ENCODE measurements at places on chromosomes 12 and 14.
A peak's percentile ranks its signal among the peaks of the same experiment; 100 is the strongest.

- no peaks in the 10 kb centered on the region for H3K27me3 ChIP-seq
- no peak for DNase-seq
- H3K27ac ChIP-seq, result no peak overlapping the region
- no peak overlapping the region for H3K4me3 ChIP-seq
- no peaks in the 10 kb centered on the region for H3K4me1 ChIP-seq
Measured at GRCh38 chr14:100540141-100540925, 46.9 kb downstream of the BEGAIN start.

- H3K36me3 ChIP-seq, result no peaks in the 10 kb centered on the region
- no peak overlapping the region for H3K27ac ChIP-seq
- no peaks in the 10 kb centered on the region for H3K27me3 ChIP-seq
Measured at GRCh38 chr12:64072916-64073575, 149.1 kb downstream of the KICS2 start.

GRCh38 chr12:110585231-110585799 is 2.2 kb upstream of the PPTC7 start:
- H3K36me3 ChIP-seq, result no peaks in the 10 kb centered on the region
- no peaks in the 10 kb centered on the region for H3K27me3 ChIP-seq
- H3K27ac ChIP-seq, result peak overlapping the region; percentile 69

DNA sequence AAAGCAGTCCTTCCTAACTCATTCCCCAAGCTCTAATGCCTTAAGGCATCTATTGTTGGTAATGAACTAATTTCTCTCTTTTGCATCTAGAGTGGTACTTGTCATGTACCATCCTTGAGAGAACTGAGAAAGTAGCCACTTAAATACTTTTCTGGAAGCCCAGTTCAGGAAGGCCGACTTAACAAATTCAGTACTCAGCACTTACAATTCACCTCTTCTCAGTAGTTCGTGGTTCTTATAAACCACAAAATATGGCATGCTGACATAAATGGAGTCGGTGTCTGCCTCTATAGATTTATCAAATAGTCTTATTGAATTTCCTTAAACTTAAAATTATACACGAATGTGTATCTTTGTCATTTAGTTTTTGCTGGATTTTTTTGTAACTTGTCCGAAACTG is 9.4 kb upstream of the COCH start:
- H3K4me1 ChIP-seq, result peaks cover 3% of the 10 kb centered on the region
- DNase-seq, result no peak
- no peak overlapping the region for H3K4me3 ChIP-seq
- H3K27ac ChIP-seq, result no peak overlapping the region
- H3K27me3 ChIP-seq, result peaks cover 5% of the 10 kb centered on the region
- H3K36me3 ChIP-seq, result no peaks in the 10 kb centered on the region

DNA sequence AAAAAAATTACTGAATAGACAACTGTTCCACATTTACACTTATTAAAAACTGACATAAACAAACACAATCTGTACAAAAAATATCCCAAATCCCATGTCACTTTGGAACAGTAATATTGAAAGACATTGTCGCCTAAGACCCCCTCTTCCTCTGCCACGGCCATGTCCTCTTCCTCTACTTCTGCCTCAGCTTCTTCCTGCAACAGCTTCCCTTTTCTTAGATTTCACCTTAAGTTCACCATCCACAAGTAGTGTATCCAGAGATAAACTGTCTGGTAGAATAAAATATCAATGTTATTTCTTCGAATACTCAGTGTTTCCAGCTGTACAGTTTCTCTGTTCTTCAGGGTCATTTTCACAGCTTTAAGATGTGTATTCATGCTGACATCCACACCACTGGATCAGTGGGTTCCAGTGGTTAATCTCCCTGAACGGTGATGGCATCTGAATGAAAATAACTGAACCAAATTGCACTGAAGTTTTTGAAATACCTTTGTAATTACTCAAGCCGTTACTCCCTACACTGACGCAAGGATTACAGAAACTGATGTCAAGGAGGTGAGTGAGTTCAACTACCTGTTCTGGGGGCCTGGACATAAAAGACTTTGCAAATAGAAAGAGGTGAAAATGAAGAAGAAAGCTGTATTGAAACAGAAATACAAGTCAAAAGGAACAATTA is 208.5 kb downstream of the C12orf50 start:
- no peak for DNase-seq
- H3K4me3 ChIP-seq, result no peak overlapping the region
- H3K27ac ChIP-seq, result no peak overlapping the region
- no peaks in the 10 kb centered on the region for H3K27me3 ChIP-seq
- no peaks in the 10 kb centered on the region for H3K4me1 ChIP-seq

GRCh38 chr14:102080183-102081080 is 6.4 kb downstream of the HSP90AA1 start:
- H3K27ac ChIP-seq, result no peak overlapping the region
- no peak for DNase-seq
- H3K4me1 ChIP-seq, result peaks cover 10% of the 10 kb centered on the region
- H3K27me3 ChIP-seq, result no peaks in the 10 kb centered on the region
- no peak overlapping the region for H3K4me3 ChIP-seq

- H3K4me3 ChIP-seq, result no peak overlapping the region
- no peaks in the 10 kb centered on the region for H3K36me3 ChIP-seq
- DNase-seq, result no peak
Measured at GRCh38 chr12:105510526-105510925, 180.0 kb downstream of the C12orf75 start.

- peak; percentile 84 for DNase-seq
- H3K27me3 ChIP-seq, result no peaks in the 10 kb centered on the region
- H3K4me1 ChIP-seq, result peaks cover 10% of the 10 kb centered on the region
Measured at GRCh38 chr12:4030929-4031702, 157.9 kb upstream of the PARP11 start.

DNA sequence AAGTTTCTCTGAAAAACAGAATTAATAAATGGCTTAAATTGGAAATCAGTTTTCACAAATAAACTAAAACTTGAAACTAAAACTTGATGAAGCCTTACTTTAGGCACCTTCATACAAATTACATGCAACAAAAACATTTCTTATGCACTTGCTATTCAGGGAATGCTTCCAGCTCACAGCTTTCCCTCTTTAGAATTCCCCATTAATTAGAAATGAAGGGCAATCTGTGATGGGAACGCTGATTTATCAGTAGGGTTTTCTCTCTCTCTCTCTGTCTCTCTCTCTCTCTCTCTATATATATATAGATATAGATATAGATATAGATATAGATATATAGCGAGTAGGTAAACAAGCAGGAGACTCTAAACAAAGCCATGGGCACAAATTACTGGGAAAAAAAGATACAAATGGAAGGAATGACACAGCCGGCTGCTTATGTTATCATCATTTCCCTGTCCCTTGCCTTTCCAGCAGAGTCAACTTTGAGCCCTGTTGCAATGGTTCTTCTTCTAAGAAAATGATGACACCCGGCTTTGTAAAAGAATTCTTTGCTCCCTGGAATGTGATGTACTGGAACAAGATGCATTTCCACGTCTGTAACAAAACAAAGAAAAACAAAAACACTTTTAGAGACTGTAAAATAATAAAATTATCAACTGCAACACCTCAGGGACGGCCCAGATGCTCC is 1121.6 kb upstream of the TMEM132C start:
- no peaks in the 10 kb centered on the region for H3K4me1 ChIP-seq
- H3K27ac ChIP-seq, result peak overlapping the region; percentile 25
- peaks cover 2% of the 10 kb centered on the region for H3K27me3 ChIP-seq
- no peaks in the 10 kb centered on the region for H3K36me3 ChIP-seq
- DNase-seq, result no peak

GRCh38 chr14:52267501-52268278 is at the start of gene PTGDR:
Gene PTGDR (plus strand): TSS chr14:52267698. CDS start chr14:52267815, 117 bp downstream.
- no peak within 1 kb of the TSS for H3K27ac ChIP-seq
- peak; percentile 60 for DNase-seq
- H3K27me3 ChIP-seq, result peaks cover 37% of the 10 kb centered on the region
- peaks cover 35% of the 10 kb centered on the region for H3K4me1 ChIP-seq
- peak within 1 kb of the TSS; percentile 24 for H3K4me3 ChIP-seq

GRCh38 chr14:74491956-74492775 is 939 bp downstream of the NPC2 start:
- peak overlapping the region; percentile 83 for H3K27ac ChIP-seq
- peak; percentile 63 for DNase-seq
- H3K4me3 ChIP-seq, result peak overlapping the region; percentile 82
- H3K27me3 ChIP-seq, result no peaks in the 10 kb centered on the region
- H3K4me1 ChIP-seq, result peaks cover 43% of the 10 kb centered on the region

DNA sequence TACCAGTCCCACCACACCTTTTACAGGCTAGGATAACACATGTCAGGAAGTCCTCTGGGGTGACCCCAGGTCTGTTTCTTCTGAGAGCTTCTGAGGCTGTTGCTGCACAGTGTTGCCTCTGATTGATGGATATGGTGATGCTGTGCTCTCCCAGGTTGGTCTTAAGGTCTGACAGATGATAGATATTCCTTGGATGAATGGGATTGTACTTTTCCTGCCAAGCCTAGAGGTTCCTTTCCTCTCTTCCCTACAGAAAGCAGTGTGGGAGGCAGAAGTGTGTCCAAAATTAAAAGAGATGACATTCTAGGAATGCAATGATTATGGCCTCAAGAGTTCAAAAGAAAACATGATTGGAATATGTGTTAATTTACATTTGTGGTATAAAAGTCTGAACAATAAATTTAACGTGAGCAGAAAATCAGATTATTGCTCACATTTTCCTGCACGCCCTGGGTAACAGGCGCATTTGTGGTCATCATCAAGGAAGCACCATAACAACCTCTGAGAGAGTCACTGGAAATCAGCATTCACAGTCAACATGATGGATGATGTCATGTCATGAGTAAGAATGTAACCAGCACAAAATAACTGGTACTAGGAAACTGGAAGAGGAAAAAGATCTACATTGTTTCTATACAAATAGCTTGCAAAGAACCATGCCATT is 73.7 kb downstream of the BBS10 start:
- H3K27ac ChIP-seq, result no peak overlapping the region
- H3K4me1 ChIP-seq, result no peaks in the 10 kb centered on the region
- no peak overlapping the region for H3K4me3 ChIP-seq
- DNase-seq, result no peak
- H3K27me3 ChIP-seq, result no peaks in the 10 kb centered on the region

DNA sequence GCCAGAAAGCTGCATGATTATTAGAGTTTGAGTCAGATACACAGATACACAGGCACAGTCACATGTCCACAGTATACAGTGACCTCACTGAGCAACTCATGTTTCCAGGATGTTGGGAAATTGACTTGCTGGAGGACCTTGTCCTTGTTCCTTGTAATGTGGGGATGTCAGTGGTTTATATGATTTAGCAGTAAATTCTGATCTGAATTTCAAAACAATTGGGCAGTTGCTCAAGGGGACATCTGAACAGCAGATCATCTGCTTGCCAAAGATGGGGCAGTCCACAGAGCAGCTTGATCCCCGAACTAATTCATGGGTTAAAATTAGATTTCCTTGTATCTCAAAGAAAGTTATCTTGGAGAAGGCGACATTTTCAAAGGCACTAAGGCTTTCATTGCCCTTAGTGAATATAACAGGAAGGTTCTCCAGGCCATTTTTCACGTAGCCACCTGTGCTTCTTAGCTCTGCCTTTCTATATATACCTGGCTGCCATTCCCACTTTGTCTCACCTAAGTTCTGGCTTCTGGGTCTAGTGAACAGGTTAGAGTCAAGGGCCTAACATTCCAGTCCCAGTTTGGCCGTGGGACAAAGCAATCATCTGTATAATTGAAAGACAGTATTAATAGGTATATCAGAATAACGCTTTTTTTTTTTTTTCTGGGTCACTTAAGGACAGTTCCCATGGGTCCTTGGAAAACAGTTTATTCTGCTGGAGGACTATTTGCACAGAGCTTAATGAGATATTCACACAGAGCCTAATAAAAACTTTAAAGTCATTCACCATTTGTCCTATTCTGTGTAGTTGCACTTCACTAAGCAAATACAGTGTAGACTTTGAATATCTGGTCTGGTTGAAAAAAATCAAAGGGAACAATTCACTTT is 64.9 kb upstream of the STRN3 start:
- no peaks in the 10 kb centered on the region for H3K36me3 ChIP-seq
- H3K4me3 ChIP-seq, result no peak overlapping the region
- H3K27me3 ChIP-seq, result no peaks in the 10 kb centered on the region
- no peak for DNase-seq
- H3K4me1 ChIP-seq, result no peaks in the 10 kb centered on the region

Measured in common myeloid progenitor, CD34-positive (primary cell).